NCI-H2107 (cell line): ENCODE measurements at places on chromosomes 6 and 20.
A peak's percentile ranks its signal among the peaks of the same experiment; 100 is the strongest.

DNA sequence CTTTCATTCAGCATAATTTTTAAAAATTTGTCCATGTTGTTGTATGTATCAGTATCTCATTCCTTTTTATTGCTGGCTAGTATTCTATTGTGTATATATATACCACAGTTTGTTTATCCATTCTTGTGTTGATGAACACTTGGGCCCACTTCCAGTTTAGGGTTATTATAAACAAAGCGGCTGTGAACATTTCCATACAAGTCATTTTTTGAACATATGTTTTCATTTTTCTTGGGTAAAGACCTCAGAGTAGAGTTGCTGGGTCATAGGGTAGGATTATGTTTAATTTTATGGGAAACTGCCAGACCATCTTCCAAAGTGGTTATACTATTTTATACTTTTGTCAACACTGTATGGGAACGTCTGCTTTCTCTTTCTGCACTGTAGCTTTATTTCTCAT, 55.3 kb downstream of the RBM24 start:
- no peak for DNase-seq

DNA sequence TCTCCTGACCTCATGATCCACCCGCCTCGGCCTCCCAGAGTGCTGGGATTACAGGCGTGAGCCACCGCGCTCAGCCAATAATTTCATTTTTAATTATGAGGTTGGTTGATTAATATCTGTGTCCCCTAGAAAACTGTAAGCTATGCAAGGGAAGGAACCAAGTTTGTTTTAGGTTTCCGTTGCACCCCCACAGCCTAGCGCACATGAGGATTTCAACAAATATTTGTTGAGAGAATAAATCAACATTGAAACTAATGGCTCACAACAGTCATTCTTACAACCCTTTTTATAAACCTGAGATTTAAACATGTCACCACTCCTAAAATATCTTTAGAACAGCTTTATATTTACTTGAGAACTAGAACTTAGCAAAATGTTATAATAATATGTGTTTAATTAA, 114.0 kb upstream of the CARMIL1 start:
- DNase-seq = no peak

- no peak for DNase-seq
These were observed 17.1 kb upstream of the ASF1A start for GRCh38 chr6:118876814-118877213.

GRCh38 chr6:3138341-3138740, 19.0 kb downstream of the TUBB2A start:
- no peak for DNase-seq

DNA sequence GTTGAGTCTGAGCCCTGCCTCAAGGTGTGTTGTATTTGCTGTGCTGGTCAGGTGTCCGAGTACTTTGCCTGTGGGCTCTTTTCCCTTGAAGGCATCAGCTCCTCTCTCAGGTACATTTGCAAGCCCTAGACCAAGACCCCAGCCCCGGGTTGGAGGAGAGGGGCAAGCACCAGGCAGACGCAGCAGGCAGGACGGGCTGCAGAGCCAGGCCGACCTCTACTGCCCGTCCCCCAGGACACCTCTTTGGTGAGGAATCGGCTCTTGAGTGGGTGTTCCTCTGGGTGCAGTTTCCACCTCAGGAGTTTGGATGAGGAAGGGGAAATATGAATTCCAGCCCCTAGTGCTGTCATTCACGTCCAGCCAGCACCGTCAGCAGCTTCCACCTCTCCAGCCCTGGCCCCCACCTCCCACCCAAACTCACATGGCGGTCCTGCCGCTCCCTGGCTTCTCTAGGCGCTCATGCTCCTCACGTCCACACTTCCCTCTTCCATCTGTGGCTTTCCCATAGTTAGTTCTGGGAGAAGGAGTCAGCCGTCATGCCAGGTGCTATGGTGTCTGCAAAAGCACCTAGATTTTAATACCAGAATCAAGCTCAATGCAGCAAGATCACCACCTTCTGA, 183.9 kb downstream of the DLL1 start:
- DNase-seq = no peak

GRCh38 chr20:58215116-58215515, 13.3 kb downstream of the ANKRD60 start:
- no peak for DNase-seq

GRCh38 chr6:8420031-8420588, 15.2 kb downstream of the SLC35B3 start:
- no peak for DNase-seq

DNA sequence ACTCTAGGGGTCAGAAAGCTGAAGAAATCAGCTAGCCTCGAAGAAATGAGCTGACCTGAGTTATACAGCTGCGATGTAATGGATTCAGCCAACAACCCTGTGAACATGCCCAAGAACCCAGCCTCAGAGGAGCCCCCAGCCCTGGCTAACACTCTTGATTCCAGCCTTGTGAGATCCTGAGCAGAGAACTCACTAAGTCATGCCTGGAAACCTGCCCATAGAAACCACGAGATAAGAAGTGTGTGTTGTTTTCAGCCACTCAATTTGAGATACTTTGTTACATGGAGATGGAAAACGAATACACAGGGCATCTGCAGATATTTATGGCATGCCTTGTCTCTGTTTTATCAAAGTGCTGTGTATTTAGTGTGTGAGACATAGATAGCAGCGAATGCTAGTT, 265.2 kb downstream of the QKI start:
- DNase-seq = no peak

DNA sequence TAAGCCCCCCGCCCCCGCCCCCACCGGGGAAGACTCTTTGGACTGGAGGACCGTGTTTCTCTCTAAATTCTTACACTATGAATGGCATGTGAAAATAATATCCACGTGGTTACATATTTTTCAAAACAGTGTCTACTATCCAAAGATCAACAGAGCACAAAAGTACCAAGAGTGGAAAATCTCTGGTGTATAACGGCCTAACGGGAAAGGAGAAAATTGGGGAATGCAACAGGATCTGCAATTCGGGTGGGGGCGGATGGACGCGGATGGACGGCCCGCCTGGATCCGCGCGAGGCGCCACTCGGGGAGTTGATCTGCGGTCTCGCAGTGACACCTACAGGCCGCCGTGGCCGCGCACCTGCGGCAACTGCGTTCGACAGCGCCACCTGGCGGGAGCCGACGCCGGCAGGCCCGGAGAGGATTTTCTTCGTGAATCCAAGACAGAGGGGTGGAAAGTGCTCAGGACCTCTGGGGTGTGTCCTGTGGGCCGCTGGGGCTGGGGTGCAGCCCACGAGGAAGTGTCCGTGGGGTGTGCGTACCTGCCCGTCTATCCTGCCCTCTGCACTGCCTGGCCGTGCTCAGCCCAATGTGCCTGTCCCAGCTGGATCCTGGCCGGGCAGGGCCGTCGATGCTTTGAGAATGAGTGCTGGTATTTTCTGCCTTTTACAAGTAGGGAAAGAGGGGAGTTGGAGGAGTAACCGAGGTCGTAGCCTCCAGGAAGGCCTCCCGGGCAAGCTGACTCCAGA, 18.6 kb downstream of the ANKRD60 start:
- peak; percentile 65 for DNase-seq

DNA sequence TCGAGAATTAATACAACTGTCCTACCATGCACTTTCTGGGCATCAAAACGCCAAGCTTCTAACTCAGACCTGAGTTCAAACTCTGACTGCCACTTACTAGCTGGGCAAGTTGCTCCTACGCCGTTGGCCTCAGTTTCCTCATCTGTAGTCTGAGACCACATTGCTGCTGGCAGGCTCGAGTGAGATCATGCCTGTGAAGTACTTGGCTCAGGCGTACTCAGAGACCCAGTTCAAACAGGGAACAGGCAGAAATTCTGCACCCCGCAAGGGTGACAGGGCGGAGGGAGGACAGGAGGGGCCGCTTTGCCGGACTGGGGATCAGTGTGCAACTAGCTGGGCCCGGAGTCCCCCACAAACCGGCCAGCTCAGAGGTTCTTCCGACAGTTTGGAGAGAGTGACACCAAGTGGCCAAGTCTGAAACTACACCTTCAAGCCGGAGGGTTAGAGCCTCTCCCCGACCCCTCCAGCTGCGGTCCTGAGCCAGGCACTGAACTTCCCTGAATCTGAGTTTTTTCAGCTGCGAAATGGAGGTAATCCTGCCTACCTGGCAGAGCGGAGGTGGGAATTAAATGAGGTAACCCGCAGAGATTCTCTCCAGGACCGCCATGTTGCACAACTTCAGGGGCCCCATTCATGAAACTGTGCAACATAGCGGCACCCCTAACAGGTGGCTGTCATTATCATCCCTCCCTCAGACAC, 46.0 kb upstream of the PTPN1 start:
- DNase-seq = no peak

- DNase-seq = no peak
These were observed 28.2 kb downstream of the NCOA3 start for GRCh38 chr20:47529840-47530239.

- DNase-seq = no peak
These were observed 58.7 kb downstream of the ZFAND3 start for GRCh38 chr6:37878150-37878710.

DNA sequence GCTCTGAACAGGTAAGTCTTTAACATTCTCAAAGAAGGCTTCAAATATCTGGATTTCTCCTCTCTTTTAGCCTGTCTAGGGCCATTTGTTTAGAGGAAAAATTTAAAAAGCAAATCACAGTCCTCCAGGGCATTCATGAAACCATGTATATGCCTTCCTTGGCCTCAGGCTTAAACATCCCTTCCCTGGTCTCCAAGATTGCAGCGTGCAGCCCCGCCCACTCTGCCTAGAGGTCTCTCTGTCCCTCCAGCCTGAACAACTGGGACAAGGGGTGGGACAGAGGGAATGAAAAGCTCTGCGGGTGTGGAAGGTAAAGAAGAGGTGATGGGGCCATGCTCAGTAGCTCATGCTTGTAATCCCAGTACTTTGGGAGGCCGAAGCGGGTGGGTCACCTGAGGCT, 9.8 kb upstream of the CBFA2T2 start:
- no peak for DNase-seq

GRCh38 chr6:138393871-138394783, 9.9 kb upstream of the HEBP2 start:
- no peak for DNase-seq

GRCh38 chr6:157432231-157432891, 51.4 kb downstream of the ZDHHC14 start:
- no peak for DNase-seq

- DNase-seq = no peak
These were observed 514.3 kb upstream of the IRAK1BP1 start for GRCh38 chr6:78353040-78353439.

GRCh38 chr6:101445527-101445926, 52.0 kb downstream of the GRIK2 start:
- DNase-seq = no peak

- no peak for DNase-seq
These were observed 76.2 kb downstream of the LYRM2 start for GRCh38 chr6:89562093-89562973.

DNA sequence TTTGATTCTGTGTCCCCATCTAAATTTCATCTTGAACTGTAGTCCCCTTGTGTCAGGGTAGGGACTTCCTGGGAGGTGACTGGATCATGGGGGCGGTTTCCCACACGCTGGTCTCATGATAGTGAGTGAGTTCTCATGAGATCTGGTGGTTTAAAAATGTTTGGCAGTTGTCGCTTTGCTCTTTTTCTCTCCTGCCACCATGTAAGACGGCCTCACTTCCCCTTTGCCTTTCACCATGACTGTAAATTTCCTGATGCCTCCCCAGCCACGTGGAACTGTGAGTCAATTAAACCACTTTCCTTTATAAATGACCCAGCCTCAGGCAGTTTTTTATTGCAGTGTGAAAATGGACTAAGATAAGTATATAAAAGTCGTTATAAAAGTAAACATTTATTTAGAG, 80.5 kb upstream of the SGK1 start:
- DNase-seq = no peak

DNA sequence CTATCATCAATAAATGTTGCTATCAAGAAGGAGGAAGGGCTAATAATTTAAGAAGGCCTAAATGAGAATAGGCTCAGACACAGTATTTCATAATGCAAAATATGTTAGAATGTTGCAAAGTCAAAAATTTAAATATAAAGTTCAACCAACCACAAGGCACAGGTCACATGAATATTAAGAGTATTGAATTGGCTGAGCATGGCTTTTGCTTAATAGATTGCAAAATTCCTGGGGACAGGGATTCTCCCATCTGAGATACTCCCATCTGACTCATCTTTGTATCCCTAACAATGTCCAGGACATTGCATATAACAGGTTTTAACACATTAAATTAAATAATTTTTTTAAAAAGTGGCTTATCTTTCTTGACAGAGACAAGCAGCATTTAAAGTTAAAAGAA, 32.9 kb upstream of the UTRN start:
- DNase-seq = no peak

DNA sequence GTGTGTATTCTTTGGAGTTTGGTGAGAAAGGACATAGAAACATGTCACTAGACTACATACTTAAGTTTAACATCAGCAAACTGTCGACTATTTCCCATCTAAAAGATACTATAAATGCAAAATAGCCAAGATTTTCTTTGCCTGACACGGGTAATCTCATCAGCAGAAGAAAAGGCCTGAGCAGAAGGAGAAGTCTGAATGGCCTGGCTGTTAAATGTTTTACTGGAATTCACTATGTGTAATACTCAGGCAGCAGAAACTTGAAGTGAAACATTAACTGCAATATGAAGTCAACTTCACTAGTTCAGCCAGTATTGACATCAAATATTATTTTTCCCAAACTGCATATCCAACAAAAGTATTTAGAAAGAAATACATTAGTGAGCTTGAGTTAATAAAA, 6.4 kb upstream of the DSE start:
- no peak for DNase-seq

DNA sequence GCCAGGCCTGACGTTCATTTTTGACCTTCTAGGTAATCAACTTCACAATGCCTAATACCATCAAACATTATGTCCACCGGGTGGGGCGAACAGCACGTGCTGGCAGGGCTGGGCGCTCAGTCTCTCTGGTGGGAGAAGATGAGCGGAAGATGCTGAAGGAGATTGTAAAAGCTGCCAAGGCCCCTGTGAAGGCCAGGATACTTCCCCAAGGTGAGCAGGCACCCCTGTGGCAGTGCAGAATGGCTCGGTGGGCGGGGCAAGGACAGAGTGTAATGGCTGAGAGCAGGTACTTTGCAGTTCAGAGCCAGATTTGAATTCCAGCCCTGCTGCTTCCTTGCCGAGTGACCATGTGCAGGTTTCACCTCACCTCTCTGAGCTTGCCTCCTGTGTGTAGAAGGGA, 17.1 kb downstream of the DDX27 start:
- DNase-seq = no peak

DNA sequence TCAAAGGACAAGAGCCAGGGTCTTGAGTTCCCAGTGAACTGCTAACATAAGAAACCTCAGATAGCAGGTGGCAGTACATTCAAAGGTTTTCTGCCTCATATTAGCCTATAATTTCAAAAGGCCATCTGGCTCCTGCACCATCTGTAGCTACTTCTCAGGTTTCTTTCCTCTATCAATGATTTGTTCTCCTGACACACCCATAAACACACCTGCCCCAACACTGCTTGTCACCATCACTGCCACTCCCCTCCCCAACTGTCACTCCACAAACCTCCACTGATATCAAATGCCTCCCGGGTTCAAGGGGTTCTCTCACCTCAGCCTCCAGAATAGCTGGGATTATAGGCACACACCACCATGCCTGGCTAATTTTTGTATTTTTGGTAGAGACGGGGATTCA, 152.7 kb upstream of the SLC22A16 start:
- DNase-seq = peak; percentile 63

- DNase-seq = no peak
These were observed 28.4 kb downstream of the GPLD1 start for GRCh38 chr6:24460966-24461365.

GRCh38 chr6:116840091-116840490, 11.2 kb upstream of the GPRC6A start:
- DNase-seq = no peak

GRCh38 chr6:144106206-144106605, 10.8 kb upstream of the SF3B5 start:
- DNase-seq = no peak

GRCh38 chr6:26019967-26020328, 57.3 kb downstream of the TRIM38 start:
- DNase-seq = no peak
